CD4-positive, alpha-beta T cell treated with Interleukin-6 for 4 hours (primary cell): ENCODE measurements at places on chromosomes 4 and X.
A peak's percentile ranks its signal among the peaks of the same experiment; 100 is the strongest.

DNA sequence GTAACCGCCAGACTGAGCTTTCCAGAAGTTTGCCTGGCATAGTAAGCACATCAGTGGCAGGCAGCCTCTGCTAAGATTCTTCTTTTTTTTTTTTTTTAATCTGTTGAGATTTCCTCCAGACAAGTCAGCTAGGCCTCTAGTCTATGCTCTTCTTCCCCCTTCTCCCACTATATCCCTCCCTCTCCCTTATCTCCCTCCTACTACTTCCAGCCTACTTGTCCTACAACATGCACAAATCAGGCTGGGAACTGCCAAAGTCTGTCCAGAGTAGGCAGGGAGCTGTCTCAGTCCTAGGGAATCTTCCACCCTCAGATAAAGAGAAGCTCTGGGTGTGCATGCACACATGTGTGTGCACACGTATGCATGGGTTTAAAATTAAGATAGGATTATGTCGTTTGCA, 49.7 kb upstream of the ARMCX2 start:
- DNase-seq, result no peak

DNA sequence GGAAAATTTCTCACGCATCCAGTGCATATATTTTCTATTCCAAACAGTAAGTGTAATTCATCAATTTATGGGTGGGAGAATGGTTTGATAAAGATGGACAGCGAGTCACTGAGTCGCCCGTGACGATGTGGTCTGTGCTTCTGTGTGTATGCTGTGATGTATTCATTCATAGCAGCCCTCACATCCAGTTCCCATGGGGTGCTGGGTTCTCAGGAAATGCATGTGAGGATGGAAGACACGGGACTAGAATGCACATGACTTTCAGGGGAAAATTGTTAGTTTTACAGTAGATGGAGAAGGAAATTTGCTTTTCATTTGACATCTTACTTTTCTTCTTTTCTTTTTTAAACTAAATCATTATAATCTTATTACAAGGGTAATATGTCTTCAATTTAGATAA, 152.9 kb downstream of the STOX2 start:
- no peak for DNase-seq

DNA sequence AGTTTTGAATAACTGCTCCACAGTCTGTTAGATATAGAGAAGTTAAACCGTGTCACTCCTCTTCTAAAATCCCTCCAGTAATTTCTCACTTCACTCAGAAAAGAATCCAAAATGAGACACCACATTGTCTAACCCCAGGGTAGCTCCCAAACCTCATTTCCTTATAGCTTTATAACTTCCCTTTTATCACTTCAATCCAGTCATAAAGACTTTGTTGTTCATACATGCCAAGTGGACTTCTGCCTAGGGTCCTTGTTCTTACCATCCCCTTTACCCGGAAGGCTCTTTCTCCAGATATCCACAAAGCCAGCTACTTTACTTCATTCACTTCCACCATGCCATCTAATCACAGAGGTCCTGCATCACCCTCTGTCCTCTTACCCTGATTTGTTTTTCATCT, 156.2 kb downstream of the GABRB1 start:
- no peak for DNase-seq

DNA sequence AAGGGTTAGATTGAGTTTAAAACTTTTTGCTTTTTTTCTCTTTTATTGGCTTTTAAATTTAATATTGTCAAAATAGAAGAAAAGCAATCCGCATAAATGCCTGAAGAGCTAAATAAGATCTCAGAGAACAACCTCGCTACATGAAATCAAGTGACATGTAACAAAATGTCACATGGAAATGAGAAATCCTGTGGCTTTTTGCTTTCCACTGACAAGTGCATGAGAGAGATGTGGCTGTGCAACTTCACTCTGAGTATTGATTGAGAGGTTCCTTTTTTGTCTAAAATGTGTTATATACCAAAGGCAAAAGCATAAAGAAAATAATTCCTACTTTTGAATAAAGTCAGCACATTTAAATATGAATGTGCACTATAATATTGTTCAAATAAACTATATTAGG, 263.5 kb downstream of the MAPK10 start:
- DNase-seq, result no peak

DNA sequence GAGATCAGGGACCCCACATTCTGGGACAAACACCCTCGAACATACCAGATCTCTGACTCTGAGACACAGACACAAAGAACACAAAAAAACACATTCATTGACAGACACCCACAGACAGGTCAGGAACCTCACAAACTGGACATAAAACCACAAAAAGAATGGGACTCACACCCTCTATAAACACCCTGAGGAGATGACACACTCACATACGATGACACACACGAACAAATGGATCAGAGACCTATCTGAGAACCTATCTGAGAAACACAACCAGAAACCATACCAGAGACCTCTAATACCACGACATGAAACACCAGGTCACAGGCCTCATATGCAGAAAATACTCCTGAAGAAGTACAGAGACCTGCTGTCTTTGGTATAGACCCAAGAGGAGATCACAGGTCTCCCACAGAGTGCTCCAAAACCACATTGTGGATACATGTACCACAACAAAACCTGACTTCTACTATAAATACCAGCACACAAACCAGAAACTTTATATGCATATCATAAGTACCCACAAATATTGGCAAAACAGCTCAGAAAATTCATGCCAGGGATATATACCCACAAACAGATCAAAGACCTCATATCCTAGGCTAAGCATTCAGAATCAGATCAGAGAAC, 19.5 kb downstream of the SUV39H1 start:
- no peak for DNase-seq

DNA sequence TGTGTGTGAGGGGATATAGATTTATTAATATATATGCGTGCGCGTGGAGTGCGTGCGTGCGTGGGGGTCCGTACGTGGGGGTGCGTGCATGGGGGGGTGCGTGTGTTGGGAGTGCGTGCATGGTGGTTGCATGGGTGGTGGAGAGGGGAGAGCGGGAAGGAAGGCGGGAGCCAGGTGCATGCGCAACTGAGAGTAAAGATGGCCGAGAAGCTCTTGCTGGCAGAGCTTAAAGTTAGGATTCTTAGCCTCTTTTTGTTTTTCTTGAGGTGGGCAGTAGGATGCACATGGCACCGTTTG, 45.8 kb downstream of the TEX13B start:
- DNase-seq, result no peak

GRCh38 chr4:102665527-102665926, 95.2 kb downstream of the MANBA start:
- no peak for DNase-seq

DNA sequence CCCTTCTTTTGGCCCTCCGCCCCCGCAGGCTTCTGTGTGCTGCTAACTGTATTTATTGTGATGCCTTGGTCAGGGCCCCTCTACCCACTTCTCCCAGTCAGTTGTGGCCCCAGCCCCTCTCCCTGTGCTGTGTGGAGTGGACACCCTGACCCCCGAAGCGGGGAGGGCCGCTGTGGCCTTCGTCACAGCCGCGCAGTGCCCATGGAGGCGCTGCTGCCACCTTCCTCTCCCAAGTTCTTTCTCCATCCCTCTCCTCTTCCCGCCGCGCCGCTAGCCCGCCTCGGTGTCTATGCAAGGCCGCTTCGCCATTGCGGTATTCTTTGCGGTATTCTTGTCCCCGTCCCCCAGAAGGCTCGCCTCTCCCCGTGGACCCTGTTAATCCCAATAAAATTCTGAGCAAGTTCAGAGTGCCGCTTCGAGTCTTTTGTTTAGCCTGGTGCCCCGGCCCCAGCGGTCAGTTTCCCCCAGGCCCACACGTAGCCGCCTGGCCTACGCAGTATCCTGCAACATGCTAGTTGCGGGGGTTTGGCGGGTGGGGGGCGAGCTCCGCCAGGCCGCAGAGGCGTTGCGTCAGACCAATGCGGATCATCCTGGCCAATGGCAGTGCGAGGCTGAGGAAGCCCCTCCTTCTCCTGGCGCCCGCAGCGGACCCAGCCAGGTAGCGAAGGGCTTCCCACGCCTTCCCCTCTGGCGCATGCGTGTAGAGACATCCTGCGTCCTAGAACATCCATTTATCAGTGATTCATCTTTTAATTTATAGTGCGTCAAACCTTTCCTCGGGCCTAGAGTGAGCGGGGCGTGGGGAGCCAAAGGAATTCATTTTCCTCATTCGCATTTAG, 5.6 kb upstream of the KANTR start:
- DNase-seq, result peak; percentile 86

- DNase-seq, result no peak
These were observed 29.9 kb downstream of the CLDN34 start for GRCh38 chrX:9997041-9997440.

GRCh38 chr4:98639523-98639922, 18.9 kb downstream of the TSPAN5 start:
- DNase-seq, result no peak

DNA sequence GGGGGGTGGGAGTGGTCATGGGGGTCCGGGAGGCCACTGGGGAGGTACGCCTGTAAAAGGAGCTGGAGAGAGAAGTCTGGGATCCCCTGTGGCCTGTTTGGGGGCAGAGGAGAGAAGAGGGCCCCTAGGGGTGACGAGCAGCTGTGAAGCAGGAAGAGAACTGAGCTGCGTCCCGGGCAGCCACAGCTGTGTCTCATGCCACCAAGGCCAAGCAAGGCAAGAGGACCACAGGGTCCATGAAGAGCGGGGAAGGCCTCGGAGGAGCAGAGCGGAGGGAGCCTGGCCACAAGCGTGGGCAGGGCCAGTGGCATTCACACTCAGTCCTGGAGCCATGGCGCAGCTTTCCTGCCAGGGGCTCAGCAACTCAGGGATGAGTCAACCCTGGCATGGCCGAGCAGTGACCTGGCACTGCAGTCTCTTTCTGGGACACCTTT, 13.6 kb upstream of the NAT8L start:
- no peak for DNase-seq

- DNase-seq, result no peak
These were observed 37.1 kb upstream of the SETD7 start for GRCh38 chr4:139593091-139593564.

DNA sequence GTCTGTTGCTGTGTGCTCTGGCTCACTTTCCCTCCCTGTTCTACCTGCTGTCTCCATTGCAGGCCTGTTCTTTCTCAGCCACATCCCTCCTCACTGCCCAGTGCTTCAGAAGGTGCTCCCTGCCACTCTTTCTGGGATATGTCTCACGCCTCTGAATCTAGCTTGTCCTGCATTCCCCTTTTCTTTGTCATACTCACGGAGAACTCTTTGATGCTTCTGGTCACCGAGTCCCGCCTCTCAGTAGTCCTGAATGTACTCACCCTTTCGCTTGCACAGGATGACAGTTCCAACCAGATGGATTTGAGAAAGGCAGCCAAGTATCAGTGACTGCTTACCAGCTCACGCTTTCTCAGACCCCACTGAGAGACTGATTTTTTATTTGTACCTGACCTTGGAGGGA, 65.2 kb upstream of the TLR2 start:
- DNase-seq, result no peak

DNA sequence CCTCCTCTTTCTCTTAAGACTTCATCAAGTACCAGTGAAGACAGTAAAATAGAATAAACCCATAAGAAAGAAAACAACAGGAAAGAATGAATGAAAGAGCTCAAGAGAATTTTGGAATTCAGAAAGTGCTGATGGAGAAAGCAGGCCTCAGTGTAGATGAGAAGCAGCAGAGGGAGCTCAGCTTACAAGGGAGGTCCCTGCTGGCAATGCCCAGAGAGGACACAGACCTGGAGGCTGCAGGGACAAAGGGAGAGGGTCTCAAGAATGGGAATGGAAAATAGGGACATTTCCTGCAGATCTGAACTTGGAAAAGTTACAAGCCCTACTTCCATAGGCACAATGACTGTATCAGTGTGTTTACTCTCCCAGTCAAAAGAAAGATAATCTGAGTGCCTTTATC, 64.5 kb upstream of the MAGEA10 start:
- DNase-seq, result no peak

DNA sequence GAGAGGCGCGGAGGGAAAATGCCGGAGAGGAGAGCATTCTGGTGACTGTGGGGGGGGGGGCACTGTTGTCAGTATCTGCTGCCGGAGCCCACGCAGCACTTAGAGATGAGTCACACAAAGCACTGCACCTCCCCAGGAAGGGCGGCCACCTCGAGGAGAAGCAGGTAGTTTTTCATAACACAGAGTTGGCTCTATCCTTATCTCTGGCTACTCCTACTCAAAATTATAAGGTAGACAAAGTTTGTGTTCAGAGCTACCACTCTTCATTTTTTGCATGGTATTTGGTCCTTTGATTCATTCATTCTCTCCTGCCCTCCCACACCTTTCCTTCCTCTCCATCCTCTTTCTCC, 76.2 kb upstream of the SCOC start:
- no peak for DNase-seq

GRCh38 chr4:87108142-87108546, 112.3 kb downstream of the KLHL8 start:
- DNase-seq, result no peak

DNA sequence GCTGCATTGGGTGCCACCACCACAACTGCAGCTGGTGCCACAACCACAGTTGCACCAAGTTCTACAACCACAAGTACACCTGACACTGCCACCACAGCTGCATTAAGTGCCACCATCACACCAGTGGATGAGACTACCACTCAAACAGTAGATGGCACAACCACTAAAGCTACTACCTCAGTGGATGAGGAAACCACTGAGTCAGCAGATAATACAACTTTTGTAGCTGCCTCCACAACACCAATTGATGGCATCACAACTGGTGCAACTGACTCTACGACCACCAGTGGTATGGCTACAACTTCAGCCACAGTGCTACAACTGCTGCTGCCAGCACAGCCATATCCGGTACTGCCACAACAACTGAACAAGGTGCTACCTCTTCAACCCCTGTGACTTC, 35.1 kb upstream of the CABS1 start:
- DNase-seq, result no peak

DNA sequence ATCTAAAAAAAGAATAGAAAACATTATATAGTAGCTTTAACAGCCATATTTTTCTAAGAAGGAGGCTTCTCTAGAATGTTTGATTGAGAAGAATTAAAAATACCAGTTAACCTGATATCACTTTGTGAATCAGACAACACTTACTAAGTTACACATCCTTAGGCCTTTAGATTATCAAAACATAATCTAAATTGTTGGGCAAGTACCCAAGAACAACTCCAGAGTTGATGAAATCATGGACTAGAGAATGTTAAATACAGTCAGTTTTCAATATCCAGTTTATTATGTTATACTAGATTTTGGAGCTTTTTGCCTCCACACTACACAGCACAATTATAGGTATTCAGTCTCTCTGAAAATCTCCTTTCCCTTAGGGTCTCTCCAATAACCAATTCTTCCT, 39.6 kb downstream of the ARL13A start:
- DNase-seq, result no peak

- DNase-seq, result no peak
These were observed 117.8 kb downstream of the AFF1 start for GRCh38 chr4:87052615-87053014.

DNA sequence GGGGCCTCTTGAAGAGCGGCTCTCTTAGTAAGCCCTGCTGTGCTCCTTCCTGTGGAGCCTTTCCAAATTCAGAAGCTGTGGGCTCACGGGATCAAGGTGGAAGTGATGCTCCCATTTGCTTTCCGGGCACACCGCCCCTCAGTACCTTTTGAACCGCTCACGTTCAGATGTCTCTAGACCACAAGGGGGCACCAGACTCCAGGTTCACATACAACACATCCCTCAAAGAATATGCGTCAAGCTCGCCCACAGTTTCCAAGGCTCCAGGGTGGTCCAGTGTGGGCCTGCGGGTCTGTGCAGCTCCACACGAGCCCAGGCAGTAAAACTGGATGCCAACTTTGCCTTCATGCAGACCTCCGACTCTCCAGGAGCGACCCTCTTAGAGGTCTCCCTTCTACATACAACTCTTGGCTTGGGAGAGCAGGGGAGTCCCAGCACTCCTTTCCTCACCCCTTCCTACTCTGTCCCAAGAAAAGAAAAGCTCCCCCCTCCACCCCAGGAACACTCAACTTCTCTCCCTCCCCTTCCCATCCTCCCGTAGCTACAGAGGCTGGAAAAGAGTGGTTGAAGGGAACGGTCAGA, 11.0 kb downstream of the SUPT20HL1 start:
- peak; percentile 71 for DNase-seq

GRCh38 chr4:78058591-78059523, 1.7 kb downstream of the FRAS1 start:
- DNase-seq, result no peak
